ENCODE measurements at places on chromosomes 1 and 21.

GRCh38 chr1:64469116-64469976, 583 bp upstream of the CACHD1 start:
- no peak for DNase-seq

- DNase-seq: no peak
These were observed 87.8 kb upstream of the S1PR1 start for GRCh38 chr1:101148980-101149379.

DNA sequence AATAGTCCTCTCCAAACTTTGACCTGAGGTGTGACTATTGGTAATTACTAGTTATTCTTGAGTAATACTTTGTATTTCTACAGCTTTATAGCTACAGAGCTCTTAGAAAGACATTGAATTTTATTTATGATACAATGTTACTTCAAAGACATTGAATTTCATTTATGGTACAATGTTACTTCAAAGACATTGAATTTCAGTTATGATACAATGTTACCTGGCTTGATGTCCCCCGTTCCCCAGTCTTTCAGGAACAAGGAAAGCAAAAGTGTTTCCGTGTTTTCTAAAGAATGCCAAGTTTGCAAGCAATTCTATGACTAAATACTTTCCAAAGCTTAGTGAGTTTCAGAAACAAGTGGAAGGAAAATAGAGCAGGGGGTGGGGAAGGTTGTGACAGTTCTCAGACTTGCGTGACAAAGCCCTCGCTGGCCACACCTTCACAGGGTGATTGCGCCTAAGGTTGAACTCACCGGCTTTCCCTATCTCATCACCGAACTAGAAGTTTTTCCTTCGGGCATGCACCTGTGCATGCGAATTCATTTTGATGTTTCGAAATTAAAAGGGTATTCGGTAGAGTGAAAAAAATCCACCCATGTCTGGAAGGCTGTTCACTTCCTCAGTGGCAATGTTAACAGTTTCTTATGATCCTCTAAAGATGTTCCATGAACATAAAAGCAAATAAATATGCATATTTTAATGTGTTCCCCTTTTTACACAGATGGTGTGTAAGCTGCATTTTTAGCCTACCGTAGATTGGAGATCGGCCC, 909 bp upstream of the PAXBP1 start:
- no peak for DNase-seq

DNA sequence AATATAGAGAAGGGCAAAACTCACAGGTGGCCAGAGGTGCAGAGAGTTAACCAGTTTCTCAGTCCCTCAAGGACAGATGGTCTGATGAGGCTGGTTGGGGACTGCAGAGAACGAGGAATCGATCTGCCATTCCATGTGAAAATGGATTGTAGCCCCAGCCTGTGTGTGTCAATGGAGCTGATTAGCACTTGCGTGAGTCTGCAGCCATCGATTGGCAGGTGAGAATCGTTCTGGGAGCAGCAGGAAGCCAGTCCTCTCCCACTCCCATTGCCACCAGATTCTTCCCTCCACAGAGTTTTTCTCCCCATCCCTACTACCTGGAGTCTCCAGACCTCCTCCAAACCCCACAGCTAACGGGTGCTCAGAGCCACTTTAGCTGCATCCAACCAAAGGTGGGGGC, 18.3 kb upstream of the PSMB2 start:
- DNase-seq: no peak

- no peak for DNase-seq
These were observed 64.9 kb downstream of the FGGY start for GRCh38 chr1:59361766-59362165.

GRCh38 chr1:11514366-11514765, 35.4 kb downstream of the DISP3 start:
- no peak for DNase-seq

DNA sequence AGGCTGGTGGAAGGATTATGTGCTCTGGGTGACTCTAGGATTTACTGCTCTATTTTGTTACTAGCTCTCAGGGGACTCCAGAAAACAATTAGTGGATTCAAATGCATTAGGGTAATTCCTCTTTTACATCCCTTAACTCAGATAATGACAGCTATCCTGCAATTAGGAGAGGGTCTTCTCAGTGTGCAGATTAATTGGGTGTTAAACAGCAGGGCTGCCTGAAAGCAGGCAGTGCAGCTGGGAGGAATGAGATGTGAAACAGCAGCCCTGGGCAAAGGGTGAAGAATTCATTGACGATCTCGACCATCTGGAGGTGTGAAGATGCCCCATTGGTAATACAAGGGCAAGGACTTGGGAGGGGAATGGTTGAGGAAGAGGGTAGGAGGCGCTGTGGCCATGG, 66.1 kb downstream of the HTR6 start:
- no peak for DNase-seq

DNA sequence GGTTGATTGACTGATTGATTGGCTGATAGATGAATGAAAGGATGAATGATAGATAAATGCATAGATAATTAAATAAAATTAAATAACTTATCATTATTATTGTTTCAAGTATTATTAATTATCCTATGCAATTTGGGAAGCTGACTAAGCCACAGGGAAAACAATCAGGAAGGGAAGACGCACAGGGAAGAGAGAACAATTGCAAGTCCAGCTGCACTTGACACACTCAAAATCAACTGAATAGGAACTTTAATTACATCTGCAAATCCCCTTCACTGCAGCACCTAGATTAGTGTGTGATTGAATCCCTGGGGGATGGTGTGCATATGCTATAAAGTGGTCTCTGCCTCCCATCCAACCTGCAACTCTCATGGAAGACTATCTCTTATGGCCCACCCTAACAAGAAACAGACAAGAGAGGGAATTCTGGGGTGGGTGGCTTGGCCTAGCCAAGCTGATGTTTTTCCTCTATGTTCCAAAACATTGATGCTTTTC, 161.1 kb upstream of the FGGY start:
- DNase-seq: no peak

GRCh38 chr1:159835862-159836525, 9.3 kb downstream of the SLAMF8 start:
- no peak for DNase-seq

DNA sequence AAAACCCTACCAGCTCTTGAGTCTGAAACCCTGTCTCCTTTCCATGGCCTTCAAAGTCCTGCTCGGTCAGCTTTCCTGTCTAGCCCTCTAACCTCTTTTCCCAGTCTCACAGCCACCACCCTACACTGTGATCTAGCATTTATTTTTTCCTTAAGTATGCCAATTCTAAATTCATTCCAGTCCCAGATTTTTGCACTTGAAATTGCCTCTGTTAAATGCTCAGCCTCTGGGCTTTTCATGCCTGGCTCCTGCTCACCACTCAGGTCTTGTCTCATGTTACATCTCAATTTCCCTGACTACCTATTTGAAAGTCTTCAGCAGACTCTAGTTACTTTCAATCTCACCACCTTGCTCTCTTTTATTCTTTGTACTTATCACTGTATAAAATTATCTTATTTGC, 176.2 kb downstream of the ADGRL4 start:
- no peak for DNase-seq

- no peak for DNase-seq
These were observed 58.4 kb downstream of the PLXNA2 start for GRCh38 chr1:208185801-208186231.

GRCh38 chr1:10623686-10624145, 149.0 kb downstream of the PEX14 start:
- DNase-seq: no peak

DNA sequence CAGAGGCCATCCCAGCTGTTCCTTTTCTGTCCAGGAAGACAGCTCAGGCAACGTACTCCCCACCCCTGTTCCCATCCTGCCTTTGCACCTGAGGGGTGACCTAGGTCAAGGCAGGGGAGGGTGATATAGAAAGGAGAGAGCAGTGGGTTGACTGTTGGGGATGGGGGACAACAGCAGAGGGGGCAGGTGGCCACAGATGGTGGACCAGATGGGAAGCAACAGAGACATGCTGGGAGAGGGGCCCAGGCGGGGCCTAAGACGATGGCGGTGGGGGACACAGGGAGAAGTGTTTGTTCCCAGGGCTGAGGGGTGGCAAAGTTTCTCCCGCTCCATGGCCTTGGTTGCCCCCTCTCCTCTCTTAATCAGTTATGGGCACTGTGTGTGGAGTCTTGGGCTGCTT, 6.3 kb downstream of the CELSR2 start:
- no peak for DNase-seq

DNA sequence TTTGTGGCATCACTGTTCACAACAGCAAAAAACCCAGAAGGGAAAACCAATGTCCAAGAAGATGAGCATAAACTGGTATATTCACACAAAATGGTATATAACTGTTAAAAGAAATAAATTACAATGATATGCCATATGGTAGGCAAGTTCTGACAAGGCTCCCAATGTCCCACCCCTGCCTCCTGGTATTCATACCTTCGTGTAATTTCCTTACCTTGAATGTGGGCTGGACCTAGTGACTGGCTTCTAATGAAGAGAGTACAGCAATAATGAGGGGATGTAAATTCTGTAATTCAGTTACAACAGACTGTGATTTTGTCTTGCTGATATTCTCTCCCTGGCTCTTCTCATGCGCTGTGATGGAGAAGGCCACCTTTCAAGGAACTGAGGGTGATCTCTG, 9.3 kb downstream of the ANKRD45 start:
- no peak for DNase-seq

DNA sequence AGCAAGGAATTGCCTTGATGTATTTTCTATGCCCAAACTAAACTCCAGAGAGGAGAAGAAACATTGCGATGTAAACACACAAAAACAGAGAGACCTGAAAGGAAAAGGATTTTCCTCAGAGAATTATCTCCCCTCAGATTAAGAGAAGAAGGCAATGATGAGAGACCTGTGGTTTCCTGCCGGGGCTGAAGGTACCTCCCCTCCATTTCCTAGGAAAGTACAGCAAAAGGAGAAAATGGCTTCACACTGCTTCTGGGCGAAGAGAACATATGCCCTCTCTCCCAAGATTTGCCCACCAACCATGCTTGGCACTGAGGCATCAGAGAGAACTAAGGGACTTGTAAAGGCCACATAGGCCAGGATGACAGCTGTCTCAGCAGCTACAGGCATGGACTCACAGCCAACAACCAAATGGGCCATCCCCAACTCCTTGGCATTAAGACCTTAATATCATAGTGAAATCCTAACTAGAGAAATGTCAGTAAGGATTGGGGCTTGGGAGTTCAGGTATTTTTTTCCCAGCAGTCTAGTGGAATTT, 523.0 kb downstream of the PTPRC start:
- DNase-seq: no peak

DNA sequence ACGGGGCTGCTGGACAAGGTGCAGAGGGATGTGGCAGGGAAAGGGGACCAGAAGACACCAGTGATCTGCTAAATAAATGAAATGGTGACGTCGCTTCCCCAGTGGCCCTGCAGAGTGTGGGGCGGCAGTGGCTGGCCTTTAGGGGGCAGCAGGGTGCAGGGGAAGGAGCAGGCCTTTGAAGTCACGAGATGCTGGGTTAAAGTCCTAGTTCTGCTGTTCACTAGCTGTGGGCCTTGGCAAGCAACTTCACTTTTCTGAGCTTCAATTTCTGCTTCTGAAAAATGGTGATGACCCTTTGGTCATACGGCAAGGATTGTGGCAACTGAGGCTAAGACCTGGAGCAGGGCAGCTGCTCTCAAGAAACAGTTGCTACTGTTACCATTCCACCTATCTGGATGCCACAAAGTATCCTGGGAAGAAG, 9.2 kb upstream of the GALE start:
- peak; percentile 86 for DNase-seq

DNA sequence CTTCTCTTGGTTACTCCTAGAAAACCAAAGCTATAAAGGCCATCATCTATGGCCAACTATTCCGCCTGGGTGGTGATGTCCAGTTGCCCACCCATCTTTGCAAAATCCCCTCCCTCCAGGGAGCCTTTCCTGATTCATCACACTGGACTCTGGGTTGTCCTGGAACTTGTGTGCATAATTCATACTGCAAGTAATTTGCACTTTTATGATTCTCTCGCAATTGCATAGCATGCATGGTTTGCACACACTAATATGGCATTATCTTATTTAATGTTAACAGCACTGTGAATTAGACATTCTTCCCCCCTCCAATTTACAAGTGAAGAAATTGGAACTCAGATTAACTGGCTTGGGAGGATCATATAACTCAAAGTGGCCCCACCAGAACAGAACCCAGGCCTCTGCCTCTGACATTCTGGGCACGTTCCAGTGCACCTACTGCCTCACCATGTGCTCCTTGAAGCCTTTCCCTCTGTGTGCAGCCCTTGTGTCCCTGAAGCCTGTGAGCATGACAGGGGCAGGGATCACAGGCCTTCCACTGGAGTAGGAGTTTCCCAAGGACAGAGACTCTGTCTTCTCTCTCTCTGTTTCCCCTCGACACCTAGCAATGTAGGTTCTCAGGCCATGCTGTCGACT, 98.9 kb upstream of the IPO9 start:
- no peak for DNase-seq

GRCh38 chr1:175195798-175196197, 3.2 kb upstream of the KIAA0040 start:
- DNase-seq: no peak

- no peak for DNase-seq
These were observed 198.4 kb upstream of the PTGFR start for GRCh38 chr1:78292361-78292760.

- DNase-seq: no peak
These were observed 29.1 kb upstream of the ATP2B4 start for GRCh38 chr1:203597331-203598090.

GRCh38 chr1:57724535-57724934, 300.7 kb upstream of the DAB1 start:
- DNase-seq: no peak

GRCh38 chr1:201405484-201405831, 6.3 kb upstream of the LAD1 start:
- no peak for DNase-seq

GRCh38 chr1:230808281-230808872, 59.9 kb downstream of the C1orf198 start:
- no peak for DNase-seq

- no peak for DNase-seq
These were observed 22.7 kb downstream of the UTP25 start for GRCh38 chr1:209850342-209850979.

DNA sequence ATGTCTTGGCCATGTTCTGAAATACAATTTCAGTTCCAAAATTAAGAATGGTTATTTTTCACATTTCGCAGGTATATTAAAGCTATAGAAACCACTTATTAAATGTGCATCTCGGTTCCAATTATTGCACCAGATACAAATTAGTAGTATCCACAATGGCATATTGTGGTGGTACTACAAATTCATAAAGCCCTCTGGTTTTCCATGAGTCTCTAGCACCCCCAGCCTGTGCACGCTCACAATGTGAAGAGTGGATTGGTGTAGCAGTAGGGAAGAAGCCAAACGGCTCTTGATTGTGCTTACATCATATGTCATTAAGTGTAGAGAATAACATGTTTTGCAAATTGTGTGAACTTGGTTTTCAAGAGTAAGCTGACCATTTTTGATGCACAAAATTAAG, 1.9 kb upstream of the BRINP3 start:
- DNase-seq: no peak

DNA sequence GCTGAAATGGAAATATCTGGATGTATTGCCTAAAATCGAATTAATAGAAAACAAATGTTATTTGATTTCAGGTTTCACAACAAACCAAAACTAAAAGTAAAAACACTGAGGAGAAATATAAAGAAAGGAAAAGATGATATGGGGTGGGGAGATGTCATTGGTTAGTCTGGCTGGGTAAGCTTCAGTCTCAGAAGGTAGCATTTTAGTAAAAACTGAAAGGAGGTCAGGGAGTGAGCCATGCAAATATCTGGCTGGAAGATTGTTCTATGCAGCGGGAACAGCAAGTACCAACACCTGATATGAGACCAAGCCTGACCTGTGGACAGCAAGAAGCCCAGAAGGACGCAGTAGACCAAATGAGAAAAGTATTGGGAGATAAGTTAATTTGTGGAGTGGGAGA, 264.6 kb downstream of the LRRC40 start:
- DNase-seq: no peak
